ENCODE measurements at places on chromosomes 4 and X.

- no peak for DNase-seq
Observed at GRCh38 chr4:120785202-120785601, 137.3 kb downstream of the PRDM5 start.

DNA sequence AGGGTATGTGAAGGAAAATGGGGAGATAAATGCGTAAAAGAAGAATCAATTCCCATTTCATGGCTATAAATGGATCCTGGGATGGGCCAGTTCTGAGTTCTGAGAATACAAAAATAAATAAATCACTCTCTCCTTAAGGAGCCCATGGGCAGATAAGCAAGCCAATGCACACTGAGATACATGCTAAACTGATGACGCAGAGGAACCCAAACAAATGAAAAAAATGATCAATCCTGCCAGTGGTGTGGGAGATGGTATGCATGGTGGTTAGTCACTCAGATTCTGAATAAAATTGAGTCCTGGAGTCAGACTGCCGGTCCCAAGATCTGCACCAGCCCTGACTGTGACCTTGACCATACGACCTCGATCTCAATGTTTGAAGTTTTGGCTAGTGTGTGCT, 59.7 kb downstream of the NEIL3 start:
- DNase-seq: no peak

GRCh38 chr4:168318266-168318895, at the start of gene DDX60:
Gene DDX60 (minus strand): TSS chr4:168318752. CDS start chr4:168311259, 7,493 bp downstream.
- DNase-seq: peak; percentile 74

- DNase-seq: no peak
Observed at GRCh38 chrX:24343719-24344118, 16.7 kb upstream of the SUPT20HL1 start.

- peak; percentile 22 for DNase-seq
Observed at GRCh38 chr4:152408514-152409327, 127.2 kb downstream of the FBXW7 start.

DNA sequence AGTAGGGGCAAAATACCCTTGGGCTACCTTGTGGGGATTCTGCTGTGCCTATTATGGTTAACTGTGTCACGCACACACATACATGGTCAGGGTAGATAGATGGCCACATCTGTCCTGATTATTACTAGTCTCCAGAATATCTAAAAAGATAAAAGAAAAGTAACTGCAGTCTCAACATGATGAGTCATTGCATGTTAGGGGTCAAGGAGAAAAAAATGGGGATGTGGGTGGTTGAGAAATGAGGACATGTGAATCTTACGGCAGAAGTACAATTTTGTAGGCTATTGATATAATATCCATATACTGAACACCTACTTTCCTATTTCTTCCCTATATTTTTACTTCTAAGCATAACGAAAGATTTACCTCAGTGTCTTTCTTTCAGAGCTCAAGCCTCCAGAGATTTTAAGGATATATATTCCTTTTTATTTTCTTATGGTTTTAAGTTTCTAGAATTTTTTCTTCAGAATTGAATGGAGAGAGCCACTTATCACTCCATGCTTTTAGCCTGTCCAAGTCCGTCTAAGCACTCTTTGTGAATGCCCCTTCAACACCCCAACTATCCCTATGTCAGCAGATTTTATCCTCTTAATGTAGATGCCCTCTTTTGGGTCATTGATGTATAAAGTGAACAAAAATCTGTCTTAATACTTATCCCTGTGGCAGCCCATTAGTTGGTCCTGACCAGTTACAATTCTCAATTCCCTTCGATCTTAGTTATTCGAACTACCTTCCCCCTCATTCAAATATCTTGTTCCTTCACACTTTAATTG, 642.2 kb downstream of the IQCM start:
- DNase-seq: no peak

DNA sequence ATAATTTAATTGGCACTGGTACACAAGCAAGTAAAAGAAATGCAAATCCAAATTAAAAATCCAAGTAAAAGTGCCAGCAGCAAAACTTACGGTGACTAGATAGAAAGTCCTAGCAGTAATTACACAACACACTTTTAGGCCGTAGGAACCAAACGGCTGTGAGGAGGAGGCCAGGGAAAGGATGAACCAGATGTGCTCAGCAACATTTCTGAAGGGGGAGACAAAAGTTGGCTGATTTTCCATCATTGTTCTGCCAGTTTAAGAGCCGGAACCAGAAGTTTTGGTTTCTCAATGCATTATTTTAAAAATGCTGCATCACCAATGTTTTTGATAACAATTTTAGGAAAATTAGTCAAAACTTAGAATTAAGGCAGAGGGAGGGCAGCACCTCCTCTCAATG, 68.7 kb upstream of the ENPP6 start:
- no peak for DNase-seq

DNA sequence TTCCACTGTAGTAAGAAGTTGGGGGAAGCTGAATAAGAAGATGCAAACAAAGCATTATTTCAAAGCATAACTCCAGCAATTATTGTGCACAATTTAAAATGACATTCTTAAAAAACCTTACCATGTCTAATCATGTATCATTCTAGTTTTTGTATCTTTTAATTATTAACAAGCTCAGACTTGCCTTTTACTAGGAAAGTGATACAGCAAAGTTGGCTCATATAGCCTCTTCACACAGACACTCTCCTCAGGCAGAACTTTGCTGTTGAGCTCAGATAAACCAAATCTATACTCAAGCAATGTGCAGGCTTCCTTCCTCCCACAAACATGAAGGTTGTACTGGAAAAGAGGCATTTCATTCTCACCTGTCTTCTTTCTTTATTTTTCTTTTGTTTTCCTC, 358.7 kb upstream of the EMCN start:
- DNase-seq: no peak

GRCh38 chrX:47489507-47490275, 6.7 kb upstream of the ZNF41 start:
- no peak for DNase-seq

DNA sequence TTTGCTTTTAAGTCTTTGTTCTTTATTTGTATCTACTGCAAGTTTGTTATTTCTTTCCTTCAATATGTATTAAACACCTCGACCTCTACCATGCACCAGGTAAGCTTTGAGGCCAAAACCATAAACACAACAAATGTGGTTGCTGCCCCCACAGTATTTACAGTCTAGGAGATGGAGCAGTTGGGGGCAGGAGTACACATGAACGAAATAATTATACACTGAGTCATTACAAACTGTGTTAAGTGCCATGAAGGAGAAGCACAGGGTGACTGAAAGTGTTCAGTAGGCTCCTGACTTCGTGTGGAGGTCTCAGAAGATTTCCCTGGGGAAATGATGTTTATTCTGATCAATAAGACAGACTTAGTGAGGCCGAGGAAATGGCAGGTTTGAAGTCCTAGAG, 30.3 kb downstream of the SLC25A43 start:
- DNase-seq: no peak

- no peak for DNase-seq
Observed at GRCh38 chr4:105594099-105595010, 41.9 kb downstream of the ARHGEF38 start.

DNA sequence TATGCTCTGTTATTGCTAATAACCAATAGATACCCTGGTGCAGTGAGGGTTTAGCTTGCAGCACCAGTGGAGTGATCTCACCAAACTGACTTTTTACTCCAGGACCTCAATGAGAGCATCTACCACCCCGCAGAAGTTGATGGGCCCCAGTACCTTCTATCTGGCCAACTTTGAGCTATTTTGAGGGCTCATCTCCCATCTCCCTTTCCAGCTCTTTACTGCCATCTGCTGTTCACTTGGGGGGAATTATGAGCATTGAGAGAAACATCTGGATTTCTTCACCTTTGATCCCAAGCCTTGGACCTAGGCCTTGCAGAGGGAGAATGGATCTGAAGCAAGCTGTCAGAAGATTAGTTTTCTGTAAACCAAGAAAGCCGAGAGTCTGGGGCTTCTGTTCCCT, 143.6 kb downstream of the TMEM164 start:
- DNase-seq: peak; percentile 33

DNA sequence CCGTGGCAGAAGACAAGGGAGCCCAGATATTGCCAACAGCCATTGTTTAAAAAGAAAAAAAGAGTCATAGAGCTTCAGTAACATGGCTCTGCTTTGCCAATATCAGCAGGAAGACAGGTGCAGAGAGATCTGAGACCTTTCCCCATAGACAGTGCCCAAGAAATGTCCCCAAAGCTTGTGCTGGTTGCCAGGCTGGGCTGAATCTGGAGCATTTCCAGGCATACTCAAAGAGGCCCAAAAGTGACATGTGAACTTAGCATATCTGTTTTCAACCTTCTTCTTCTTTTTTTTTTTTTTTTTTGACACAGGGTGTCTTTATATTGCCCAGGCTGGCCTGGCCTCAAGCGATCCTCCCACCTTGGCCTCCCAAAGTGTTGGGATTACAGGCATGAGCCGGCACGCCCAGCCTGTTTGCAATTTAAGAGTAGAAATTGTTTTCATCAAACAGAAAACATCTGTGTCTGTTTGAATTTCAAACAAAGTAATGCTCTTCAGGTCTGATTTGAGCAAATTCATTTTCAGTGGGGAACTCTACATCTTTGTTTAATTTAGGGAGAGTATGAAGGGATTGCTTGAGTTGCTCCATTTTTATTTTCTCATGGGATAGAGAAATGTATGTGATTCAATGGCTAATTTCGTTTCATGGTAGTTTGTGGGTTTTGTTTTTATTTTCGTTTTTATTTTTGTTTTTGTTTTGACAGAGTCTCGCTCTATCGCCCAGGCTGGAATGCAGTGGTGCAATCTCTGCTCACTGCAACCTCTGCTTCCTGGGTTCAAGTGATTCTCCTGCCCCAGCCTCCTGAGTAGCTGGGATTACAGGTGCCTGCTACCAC, 56.6 kb upstream of the RBM47 start:
- no peak for DNase-seq

- DNase-seq: peak; percentile 78
Observed at GRCh38 chrX:150084496-150085229, 146.4 kb upstream of the EOLA2 start.

DNA sequence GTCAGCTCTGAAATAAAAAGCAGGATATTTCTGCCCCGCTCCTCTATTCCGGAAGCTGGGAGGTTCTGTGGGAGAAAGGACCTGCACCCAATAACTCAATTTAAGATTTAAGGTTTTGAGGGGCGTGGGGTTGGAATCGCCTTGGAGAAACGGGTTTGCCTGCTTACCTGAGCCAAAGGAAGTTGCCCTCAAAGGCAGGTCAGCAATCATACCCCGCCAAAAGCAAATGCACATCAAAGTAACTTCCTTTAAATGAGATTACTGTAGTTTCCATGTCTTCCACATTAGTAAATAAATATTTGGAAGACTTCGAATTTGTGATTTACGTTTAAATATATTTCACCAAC, 978 bp upstream of the HS3ST1 start:
- DNase-seq: no peak

DNA sequence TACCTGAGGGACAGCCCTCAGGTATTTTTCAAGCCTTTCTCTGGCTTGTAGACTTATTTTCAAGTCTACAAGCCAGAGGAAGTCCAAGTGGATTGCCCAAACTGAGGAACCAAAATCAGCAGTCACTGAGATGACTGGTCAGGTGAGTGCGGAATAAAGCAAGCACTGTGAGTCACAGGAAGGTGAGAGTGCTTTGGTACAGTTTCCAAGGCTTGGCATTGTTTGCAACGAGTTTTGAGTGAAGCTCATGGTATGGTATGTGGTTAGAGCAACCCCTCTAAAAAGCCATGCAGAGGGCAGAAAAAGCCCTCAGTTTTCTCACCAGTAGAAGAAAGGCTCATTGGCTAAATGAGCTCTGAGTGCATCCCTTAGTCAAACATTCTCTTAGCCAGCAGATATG, 112.8 kb upstream of the EOLA2 start:
- no peak for DNase-seq

DNA sequence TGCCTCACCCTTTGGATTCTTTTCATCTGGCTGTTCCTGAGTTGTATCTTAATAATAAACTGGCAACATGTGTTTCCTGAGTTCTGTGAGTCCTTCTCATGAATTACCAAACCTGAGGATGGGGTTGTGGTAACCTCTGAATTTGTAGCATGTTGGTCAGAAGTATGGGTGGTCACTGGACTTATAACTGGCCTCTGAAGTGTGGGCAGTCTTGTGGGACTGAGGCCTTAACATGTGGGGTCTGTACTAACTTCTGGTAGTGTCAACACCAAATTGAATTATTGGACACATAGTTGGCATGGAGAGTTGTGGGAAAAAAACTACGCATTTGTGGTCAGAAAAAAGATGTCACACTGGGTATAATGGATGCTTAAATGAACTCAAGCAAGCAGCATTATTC, 45.0 kb upstream of the TNIP3 start:
- no peak for DNase-seq

DNA sequence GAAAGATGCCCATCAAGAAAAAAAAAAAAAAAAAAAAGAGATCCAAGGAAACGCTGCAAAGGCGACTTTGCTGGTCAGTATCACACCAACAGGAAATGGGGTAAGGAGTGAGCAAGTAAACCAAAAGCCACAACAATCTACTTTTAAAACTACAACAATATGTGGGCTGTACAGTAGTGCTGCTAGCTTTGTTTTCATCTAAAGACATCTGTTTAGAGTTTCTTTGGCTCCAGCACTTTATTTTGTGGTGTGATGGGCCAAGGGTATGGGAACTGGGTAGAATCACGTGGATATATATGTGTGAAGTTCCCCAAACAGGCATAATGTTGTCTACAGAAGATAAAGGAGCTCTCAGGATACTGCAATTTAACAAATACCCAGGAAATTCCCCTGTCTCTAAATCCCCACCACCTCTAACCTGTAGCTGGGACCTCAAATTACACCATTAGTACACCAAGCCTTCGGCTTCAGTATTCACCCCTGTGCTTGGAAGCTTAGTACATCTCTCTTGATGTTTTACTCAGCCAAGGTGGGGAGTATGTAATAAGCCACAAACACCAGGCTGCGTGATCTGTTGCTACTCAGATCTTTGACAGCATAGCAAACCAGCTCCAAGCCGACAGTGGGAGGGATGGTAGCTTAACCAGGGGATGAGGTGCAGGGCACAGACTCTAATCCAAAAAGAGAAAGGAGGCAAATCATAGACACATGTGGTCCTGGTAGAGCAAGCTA, 207.9 kb downstream of the HS6ST2 start:
- DNase-seq: no peak

DNA sequence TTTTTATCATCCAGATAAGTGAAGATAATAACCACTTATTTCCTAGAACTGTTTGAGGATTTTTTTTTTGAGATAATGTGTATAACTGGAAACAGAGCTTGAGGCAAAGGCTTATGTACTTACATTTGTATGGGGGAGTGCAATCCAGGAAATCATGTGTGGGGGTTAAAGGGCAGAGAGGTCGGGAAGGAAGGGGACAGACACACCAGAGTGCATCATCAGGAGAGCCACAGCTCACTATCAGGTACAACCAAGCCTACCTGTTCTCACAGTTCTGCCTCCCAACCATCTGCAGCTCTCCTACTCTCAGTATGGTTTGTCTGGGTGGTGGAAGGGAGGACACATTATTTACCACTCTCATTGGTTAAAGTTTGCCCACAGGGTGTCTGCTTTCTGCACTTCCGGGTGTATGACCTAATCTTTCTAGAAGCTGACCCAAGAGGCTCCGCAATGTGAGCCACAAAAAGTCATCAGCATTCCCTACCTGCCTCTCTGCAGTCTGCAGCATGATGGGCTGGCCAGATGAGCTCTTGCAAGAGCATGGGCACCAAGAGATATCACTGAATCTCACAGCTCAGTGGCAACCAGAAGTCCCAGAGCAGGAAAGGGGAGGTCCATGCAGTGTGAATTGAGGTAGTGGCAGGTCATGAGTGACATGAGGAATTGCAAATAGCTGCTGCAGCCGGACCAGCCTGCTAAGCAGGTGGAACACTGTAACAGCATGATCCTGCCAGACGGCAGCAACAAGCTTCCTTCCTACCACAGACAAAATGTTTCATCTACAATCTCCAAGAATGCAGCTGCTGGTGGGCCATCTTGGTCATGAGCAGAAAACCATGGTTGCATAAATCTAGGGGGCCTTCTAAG, 36.9 kb upstream of the SPRY1 start:
- DNase-seq: no peak

Data from dermis microvascular lymphatic vessel endothelial cell (primary cell).